ENCODE measurements at places on chromosomes 6 and 20. TPM values are rescaled to one million over a fixed set of nuclear protein-coding genes. Genes with fewer than 3 reads are reported as not detected.

GRCh38 chr20:47540443-47541354, 39.0 kb downstream of the NCOA3 start:
- DNase-seq = no peak

DNA sequence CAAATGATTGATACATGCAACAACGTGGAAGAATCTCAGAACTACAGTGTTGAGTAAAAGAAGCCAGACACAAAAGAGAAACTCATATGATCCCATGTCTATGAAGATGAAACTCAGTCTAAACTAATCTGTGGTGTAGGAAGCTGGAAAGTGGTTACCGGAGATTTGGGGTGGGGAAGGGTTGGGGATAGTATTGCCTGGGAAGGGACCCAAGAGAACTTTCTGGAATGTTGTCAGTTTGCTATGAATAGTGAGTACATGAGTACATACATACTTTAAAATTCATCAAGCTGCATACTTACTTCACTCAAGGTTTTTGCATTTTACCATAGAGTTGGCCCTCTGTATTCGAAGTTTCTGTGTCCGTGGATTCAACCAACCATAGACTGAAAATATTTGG, 106.0 kb downstream of the SAMD5 start:
- DNase-seq = no peak

BLCAP gene
- 63.5 TPM for total RNA-seq

WFDC12 gene
- total RNA-seq = not detected

All from thyroid gland (tissue), 4 donors.